ENCODE measurements at places on chromosomes 13 and 19.

DNA sequence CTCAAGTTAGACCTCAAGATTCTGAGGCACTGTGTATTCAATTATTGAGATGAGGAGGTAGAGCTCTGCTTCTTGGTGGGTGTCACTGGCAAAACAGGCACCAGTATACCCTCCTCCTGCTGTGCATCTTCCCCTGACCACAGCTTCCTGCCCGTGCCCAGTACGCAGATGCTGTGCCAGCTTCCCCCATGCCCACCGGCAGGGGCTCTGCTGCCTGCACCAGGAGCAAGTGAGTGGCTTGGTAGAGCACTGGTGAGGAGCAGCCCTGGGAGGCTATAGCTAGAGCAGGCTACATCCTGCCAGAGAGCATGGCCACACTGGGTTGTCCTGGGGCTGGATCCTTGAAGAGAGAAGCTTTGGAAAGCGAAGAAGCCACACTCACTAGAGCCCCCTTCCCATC, 21.0 kb upstream of the RNF17 start:
- DNase-seq, result no peak

DNA sequence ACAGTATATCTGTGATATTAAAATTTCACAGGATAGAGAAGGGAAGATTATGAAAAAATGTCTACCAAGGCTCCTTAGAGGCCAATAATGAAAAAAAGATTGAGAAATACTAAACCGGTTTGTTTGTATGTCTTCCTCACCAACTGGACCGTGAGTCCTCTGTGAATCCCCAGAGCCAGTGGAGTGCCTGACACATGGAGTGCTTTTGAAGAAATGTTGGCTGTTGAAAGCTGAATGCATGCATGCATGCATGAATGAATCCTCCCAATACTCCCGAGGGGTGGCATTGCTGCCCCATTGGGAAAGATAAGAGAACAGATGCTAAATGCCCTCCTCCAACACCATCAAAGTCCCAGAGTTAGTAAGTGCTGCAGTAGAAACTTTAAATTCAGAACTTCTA, 152.7 kb upstream of the SERP2 start:
- DNase-seq, result no peak

DNA sequence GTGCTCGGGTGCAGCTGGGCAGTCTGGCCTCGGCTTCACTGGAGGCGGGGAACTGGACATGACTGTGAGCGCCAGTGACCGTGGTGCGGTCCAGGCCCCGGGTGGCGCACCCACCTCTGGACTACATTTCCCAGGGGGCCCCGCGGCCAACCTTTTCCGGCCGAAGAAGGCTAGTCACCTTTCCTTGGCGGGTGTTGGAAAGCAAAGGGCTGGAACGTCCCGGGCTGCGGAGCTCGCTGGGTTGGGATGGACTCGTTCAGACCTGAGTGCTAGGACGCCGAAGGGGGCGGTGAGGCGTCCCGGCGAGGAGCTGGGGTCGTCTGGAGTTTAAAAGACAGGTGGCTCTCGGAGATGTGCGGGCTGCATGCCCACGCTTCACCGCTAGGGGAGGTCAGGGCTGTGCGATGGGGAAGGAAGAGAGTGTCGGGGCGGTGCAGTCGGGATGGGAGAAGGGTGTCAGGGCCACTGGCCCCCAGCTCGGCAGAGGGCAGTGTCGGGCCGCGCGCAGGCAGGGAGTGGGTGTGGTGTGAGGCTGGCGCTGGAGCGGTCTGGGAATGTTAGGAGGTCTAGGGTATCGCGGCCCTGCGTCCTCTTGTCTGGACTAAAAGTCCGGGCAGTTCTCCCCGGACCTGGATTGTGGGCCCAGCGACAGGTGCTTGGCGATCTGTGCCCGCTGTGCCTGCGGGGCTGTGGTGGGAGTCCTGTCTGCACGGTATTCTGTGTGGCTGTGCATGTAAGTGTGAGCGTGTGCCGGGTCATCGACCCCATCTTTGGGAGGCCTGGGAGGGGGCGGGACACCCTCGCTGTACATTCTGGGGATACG, 57.1 kb downstream of the ZNF568 start:
- peak; percentile 42 for DNase-seq

DNA sequence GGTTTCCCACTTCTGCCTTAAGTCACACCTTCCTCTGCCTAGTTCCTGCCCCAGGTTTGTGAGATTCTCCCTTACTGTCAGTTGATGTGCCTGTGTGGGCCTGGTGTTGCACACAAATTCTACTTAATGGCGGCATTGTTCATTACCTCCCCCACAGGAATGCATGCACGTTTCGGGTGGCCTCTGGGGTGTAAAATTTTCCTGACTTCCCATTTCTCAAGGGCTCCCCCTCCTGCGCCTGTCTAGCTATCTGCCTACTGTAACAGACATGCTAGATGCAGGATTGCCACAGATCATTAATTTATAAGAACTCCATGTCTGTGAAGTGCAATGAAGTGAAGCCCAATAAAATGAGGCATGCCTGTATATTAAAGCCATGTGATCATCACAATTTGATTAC, 1466.3 kb downstream of the PCDH9 start:
- DNase-seq, result no peak

GRCh38 chr19:50772476-50772875, 2.2 kb downstream of the GPR32 start:
- DNase-seq, result no peak

DNA sequence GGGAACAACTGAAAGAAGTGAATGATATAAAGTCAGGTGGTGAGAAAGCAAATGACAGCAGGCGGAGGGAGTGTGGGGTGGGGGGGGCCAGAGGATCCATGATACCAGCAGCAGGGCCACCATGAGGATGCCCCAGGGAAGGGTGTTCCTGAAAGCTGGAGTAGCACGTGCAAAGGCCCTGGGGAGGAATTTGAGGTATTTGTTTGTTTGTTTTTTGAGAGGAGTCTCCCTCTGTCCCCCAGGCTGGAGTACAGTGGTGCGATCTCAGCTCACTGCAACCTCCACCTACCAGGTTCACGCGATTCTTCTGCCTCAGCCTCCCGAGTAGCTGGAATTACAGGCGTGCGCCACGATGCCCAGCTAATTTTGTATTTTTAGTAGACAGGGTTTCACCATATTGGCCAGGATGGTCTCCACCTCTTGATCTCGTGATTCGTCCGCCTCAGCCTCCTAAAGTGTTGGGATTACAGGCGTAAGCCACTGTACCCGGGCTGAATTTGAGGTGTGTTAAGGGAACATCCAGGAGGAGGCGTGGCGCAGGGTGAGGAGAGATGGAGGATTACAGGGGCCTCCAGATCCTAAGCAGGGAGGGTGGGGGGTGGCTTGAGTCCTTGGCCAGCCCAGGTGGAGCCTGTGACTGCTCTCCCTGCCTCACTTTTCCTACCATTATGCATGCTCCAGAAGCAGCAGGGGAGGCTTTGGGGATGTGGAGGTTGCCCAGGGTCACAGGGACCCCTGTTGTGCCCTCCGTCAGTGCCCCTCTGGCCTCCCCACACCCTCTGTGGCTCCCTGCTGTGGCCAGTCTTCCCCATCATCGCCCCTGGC, 12.4 kb upstream of the JUND start:
- DNase-seq, result no peak

- no peak for DNase-seq
Measured at GRCh38 chr13:24195626-24196025, 35.1 kb downstream of the SPATA13 start.

DNA sequence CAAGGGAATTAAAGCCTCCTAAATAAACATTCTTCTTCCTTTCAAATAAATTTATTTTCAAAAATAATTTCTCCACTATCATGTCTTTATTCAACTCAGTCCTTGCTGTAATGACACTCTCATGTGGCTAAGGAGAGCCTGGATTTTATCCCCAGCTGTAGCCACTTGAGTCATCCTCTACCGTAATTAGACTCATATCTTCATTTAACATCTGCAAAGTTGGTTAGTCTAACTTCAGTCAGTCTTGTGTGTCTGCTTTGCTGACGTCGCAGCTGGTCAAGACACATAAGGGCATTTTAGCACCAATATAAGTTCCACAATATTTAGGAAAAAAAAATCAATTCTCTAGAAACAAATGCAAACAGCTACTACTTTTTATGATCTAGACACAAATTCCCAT, 776.4 kb upstream of the ATXN8OS start:
- DNase-seq, result no peak

- no peak for DNase-seq
Measured at GRCh38 chr13:64471916-64472315, 2758.2 kb downstream of the PCDH9 start.

DNA sequence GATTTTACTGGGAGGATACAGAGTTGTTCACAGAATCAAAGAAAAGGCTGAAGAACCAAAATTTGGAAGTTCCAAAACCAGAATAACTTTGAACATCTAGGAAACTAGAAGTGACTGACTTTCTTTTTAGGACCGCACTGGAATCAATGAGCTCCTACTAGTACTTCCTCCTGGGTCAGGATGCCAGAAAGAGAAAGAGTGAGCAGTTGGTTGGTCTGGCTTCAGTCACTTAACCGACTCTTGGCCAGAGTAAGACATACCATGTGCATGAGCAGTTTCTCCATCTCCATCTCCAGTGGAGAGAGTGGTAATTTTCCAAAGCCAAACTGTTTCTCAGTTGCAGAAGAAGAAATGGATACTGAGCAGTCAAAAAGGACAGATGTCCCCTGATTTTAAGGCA, 27.1 kb upstream of the MTUS2 start:
- no peak for DNase-seq

DNA sequence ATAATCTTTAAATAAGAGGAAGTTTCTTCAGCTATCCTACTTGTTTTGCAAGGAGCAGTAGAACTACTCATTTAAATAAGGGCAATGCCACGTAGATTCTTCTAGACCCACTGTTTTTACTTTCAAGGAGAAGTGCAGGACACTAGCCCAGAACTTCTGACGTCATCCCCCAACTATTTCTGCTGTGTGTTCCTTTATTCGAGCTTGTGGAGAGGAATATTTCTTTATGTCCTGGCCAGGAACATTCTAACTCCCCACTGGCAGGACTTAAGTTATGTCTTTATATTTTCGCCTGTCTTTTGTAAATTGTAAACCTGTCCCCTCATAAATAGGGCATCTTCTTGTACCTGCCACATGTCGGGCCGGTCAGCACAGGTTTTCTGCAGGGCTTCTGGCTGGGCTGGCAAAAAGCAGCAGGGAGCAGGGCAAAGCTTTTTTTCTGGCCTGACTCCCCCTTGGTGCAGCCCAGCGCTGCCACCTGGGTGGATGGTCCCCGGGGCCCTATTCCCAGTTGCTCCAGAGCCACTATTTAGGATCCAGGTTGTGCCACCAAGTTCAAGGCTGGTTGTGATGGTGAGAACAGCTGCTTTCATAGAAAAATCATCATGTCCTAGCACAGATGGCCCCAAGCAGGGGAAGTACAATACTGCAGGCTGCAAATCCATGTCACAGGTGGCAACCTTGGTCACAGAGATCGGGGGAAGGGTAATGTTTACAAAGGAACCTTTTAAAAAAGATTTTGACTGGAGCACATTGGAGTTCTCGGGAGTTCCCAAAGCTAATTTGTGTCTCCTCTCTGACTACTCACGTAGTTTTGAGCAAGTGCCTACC, 1.8 kb downstream of the MBNL2 start:
- DNase-seq, result no peak

GRCh38 chr19:29293292-29293691, 80.3 kb upstream of the UQCRFS1 start:
- no peak for DNase-seq

GRCh38 chr19:49453757-49454240, 774 bp downstream of the ALDH16A1 start:
- DNase-seq, result no peak

DNA sequence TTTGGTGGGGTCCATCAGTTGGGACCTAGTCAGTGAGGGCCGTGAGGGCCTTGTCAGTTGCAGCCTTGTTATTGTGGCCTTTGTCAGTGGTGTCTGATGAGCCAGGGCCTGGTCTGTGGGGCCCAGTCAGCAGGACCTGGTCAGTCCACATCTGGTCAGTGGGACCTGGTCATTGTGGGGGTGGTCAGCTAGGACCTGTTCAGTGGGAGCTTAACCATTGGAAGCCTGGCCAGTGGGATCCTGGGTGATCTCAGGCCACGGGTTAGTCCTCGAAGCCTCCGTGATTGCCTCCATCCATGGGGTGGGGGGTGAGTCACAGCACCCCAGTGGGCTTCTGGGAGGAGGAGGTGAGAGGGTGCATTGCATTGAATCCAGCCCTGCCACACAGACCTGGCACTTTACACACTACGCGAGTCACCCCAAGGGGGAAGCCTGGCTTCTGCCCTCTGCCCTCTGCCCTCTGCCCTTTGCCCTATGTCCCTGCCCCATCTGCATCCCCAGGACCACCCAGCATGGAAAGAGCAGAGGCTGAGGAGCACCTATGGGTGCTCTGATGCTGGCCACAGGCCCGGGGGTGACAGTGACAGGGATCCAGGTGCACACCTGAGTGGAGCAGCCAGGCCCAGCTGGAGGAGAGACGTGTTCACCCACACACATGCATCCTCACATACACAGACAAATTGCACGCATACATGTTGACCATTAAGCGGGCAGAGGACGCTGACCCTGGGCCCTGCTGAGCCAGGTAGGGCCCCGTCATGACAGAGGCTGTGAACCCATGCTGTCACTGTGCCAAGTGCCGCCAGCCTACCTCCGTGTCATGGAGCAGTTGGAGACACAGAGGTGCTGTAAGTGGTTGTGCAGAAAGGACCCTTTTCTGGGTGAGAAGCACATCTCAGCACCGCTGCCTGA, 59.8 kb upstream of the TPM4 start:
- no peak for DNase-seq

GRCh38 chr13:80341756-80342370, 937 bp upstream of the SPRY2 start:
- DNase-seq, result no peak

DNA sequence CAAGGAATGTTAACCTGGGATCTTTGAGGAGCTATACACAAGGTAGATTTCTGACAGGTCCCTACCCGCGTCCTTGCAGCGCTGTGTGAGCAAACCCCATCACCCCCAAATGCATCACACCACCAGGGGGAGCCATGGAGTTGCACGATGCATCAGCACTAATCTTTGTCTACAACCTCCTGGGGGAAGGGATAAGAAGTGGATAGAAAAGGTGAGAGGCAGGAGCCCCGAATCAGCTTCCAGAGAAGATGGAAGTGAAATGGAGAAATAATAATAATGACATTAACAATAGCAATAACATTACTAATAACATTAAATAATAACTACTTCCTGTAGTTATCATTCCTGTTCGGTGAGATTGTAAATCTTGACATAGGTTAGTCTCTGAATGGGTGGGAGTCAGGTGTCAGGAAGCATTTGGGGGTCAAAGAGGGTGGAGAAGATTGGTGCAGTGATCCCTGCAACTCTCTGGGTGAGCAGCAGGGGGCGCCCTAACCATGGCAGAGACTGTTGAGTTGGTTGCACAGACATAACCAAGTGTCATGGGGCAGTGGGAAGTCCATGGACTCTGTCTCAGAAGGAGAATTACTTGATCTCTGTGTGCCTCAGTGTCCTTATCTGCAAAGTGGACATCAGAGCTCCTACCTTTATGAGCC, 16.5 kb downstream of the SIGLEC7 start:
- DNase-seq, result peak; percentile 38

GRCh38 chr19:13784731-13785452, 10.4 kb upstream of the ZSWIM4 start:
- DNase-seq, result no peak

GRCh38 chr19:11203194-11204075, 6.1 kb upstream of the KANK2 start:
- peak; percentile 69 for DNase-seq

GRCh38 chr13:33999811-34000605, 182.1 kb downstream of the RFC3 start:
- DNase-seq, result no peak

GRCh38 chr19:38277969-38278680, 13.8 kb downstream of the SPINT2 start:
- no peak for DNase-seq

- no peak for DNase-seq
Measured at GRCh38 chr13:39498471-39499114, 104.4 kb downstream of the LHFPL6 start.

All from GM19239 (cell line).